ENCODE measurements at places on chromosomes 2 and 18.
A peak's percentile ranks its signal among the peaks of the same experiment; 100 is the strongest.

DNA sequence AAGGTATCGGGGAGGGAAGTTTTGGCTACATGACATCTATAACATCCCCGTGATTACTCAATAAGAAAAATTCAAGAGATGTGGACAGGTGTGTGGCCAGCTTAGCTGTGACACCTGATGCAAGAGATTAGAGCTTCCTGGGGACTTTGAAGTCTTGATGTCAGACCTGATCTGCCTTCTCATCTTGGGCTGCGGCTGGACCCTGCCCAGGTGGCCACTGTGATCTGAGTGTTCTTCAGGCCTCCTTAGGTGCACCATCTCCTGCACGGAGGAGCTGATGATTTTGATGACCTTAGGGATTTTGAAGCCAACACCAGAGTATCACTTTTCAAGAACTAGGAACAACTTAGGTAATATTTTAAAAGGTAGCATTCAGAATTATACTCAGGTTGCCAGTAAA lies 113.5 kb downstream of the FEZ2 start:
- DNase-seq, result no peak

GRCh38 chr2:8714283-8714682 lies 32.4 kb downstream of the ID2 start:
- no peak for DNase-seq

DNA sequence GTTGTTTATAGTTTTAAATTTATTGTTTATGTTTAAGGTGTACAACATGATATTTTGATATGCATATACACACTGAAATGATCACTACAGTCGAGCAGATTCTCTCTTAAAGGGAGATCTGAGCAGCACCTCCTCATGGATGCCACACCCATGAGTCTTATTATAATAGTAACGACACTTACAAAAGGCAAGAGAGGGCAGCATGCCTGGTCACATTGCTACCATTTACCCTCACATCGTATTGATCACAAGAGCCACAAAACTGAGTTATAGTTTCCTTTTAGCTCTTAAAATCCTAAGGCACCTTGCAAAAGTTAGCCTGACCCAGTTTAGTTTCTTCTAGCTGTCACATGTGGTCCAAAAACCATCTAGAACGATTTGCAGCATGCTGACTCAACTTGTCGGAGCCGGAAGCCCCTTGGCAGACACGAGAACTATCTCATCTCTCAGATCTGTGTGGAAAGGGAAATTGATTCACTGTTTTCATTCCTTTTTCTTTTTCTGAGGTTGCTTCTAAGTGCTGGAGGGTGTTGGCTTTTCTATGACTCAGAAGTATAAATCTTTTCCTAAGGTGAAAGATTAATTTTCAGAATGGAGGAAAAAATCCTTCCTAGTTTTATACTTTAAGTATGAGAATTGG lies 85.3 kb downstream of the CDC42EP3 start:
- peak; percentile 49 for DNase-seq

DNA sequence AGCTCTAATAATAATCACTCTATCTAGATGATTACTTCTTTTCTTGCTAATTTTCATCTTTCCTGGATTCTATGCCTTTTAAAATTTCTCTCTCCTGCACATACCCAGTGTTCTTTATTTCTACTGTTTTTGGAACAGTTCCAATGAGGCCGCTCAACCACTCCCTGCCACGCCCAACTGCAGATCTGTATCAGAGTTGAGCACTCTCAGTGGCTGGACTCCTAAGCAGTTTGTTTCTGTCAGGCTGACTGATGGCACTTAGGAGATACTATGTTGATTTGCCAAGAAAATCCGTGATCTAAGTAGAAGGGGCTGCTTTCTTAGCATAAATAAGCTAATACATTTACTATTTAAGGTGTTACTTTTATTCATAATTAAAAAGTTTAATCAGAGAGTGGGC lies 192.8 kb downstream of the ARHGAP15 start:
- DNase-seq, result no peak

DNA sequence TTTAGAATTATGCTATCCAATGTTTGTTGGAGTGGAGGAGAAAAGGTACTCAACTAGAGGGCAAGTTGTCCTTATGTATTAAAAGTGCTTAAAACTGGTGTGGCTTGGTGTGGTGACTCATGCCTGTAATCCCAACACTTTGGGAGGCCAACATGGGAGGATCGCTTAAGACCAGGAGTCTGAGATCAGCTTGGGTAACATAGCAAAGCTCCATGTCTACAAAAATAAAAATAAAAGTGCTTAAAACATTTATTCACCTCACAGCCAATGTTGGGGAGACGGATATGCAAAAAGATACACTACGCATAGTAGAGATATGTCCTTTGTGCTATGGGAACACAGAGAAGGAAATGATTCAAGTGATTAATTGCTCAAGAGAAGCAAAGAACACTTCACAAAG lies 19.3 kb upstream of the TNFAIP6 start:
- DNase-seq, result no peak

DNA sequence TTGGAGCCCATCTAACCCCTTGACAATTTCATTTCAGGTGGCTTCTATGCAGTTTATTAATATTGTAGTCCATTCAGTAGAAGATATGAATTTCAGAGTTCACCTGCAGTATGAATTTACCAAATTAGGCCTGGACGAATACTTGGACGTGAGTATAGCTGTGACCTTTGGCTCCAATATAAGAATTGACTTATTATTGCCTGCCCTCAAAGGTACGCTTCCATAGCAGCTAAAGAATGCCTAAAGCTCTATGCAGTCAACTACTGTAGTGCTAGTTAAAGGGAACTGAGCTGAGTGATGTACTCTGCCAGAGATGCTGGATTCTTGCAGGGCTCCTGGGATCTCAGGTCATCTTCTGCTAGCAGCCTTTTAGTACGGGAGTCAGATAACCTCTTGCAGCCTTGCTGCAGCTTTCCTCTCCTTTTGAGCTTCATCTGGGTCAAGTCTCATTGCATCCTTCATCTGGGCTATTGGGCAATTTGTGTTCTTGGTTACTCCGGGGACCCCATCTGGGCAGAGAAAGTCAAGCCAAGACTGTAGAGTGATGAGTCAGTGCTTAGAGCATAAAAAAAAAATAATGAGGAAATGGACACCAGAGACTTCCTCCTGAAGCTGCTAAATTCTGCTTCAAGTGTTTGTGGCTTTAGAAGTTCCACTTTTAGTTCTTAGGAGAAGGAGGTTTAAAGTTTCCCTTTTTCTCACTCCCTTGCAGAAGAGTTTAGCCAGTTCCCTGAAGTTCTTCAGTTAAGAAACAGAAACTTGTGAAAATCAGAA lies 105.6 kb downstream of the PRPF40A start:
- DNase-seq, result no peak

GRCh38 chr2:112884869-112885505 lies 26.0 kb upstream of the IL37 start:
- peak; percentile 61 for DNase-seq

DNA sequence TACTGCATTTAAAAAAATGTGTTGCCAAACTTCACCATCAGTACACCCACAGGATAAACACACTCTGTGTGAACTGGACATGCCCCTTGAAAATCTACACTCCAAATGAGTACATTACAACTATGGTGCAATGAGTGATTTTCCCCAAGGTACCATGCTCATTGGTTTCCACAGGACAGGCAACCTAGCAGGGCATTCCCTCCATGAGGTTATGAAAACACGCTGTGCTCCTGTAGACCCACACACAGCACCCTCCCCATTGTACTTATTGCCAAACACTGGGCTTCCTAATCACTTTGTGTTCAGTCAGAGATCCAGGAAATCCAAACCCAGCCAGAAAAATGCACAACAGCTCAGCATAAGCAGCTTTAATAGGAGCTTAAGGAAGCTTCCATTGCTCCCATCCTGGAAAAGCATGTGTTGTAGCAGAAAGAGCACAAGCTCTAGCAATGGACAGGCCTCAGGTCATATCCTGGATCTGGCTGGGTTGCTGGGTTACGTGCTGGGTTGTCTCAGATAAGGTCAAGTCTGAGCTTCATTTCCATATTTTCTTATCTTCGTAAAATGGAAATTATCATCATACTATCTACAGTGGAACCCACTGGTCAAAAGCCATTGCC lies 20.8 kb upstream of the ATIC start:
- no peak for DNase-seq

- no peak for DNase-seq
Observed at GRCh38 chr2:196242131-196242620, 70.8 kb upstream of the STK17B start.

DNA sequence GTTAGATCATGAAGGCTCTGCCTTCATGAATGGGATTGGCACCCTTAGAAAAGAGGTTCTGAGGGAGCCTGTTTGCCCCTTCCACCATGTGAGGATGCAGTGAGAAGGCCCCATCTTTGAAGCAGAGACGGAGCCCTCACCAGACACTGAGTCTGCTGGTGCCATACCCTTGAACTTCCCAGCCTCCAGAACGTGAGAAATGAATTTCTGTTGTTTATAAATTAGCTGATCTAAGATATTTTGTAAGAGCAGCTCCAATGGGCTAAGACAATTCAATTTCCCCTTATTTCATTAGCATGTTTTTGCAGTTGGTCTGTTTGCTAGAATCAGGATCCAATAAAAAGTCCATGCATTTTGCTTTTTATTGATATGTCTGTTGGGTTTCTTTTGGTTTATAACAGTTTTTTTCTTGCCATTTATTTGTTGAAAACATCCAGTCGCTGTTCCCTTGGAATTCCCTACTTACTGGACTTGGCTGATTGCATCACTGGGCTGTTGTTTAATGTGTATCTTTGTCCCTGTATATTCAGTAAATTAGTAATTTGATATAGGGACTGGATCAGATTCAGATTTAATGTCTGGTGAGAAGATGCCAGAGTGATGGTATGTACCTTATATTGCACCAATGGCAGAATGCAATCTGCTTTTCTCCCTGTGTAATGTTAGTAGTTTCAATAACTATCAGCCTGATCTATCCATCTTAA lies 24.0 kb upstream of the GREB1 start:
- no peak for DNase-seq

DNA sequence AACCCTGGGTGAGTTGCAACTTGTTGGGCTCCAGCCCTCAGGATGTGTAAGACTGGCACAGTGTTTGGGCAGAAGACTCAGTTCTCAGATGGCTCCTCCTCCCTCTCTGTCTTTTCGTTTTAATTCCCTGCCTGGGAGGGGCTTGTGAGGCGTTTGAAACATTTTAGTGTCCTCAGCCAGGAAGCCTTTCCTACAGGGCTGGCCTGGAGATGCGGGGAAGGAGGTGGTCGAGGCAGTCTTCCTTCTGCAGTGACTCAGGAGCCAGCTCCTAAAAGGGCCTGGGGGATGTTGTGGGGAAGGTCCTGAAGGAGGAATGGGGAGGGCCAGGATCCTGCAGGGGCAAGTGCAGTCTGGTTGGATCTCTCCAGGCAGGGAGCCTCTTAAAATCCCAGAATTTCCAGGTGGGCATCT lies 22.1 kb upstream of the IGFBP5 start:
- DNase-seq, result no peak

DNA sequence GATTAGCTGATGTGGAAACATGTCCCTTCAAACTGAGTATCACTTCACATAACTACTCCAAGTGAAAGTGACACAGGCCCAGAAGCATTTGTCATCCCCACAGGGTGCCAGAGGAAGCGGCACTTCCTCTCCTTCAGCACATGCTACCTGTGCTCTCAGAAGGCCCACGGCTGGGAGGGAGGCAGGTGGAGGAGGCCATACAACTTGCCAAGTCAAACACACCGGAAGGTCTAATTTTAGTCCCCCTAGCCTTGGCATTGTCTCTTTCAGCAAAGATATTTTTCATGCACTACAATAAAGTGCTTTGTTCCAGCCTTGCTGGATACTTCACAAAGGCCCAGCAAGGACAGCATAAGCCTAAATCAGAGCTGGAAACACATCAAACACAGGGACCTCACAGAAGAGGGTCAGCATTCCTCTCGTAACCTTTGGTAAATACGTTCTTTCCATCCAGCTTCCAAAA lies 38.0 kb downstream of the VSNL1 start:
- DNase-seq, result no peak

- DNase-seq, result peak; percentile 55
Observed at GRCh38 chr2:98731041-98731893, at the start of gene MGAT4A. MGAT4A (minus strand) TSS chr2:98731132; CDS start chr2:98726332, 4,800 bp downstream.

GRCh38 chr2:54206596-54206995 lies 49.4 kb downstream of the TSPYL6 start:
- DNase-seq, result no peak

GRCh38 chr2:235568431-235568830 lies 74.6 kb downstream of the AGAP1 start:
- no peak for DNase-seq

DNA sequence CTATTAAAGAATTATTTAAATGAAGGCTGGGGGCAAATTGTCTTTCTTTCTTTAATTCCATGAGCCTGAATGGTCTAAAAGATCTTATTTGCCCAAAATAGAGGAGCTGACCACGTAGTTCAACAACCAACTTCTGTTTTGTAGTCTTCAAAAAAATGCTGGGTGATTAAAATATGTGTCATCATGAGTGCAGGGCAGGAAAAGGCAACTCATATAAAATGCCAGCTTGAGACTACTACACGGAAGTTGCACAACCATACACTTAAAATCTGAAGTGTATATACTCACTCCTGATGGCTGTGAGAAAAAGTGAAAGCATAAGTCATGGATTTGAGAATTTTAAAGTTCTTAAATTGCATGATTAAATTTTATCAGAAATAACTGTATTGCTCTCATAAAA lies 210.9 kb downstream of the DYM start:
- DNase-seq, result no peak

GRCh38 chr2:192159208-192159607 lies 35.5 kb downstream of the TMEFF2 start:
- DNase-seq, result no peak

- no peak for DNase-seq
Observed at GRCh38 chr18:23043803-23044376, 91.4 kb upstream of the CABLES1 start.

- no peak for DNase-seq
Observed at GRCh38 chr2:157194097-157194688, 63.3 kb upstream of the GALNT5 start.

DNA sequence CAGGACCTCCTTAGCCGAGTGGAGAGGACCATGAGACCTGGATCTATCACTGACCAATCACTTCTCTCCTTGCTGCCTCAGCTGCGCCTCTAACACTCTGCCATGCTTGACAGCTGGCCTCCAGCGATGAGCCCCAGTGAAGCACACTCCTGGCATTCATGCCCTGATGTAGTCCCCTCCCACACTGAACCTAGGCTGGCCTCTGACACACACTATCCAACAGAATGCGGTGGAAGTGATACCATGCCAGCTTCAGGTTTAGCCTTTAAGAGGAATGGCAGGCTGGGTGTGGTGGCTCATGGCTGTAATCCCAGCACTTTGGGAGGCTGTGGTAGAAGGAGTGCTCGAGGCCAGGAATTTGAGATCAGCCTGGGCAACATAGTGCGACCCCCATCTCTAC lies 73.7 kb upstream of the LAPTM4A start:
- DNase-seq, result no peak

All from stimulated activated CD4-positive, alpha-beta T cell treated with anti-CD3 and anti-CD28 coated beads, Interleukin-12 subunit alpha, Interleukin-12 subunit beta, amount 100 ng/mL, for 48 hours (primary cell).